ENCODE measurements at places on chromosomes 6 and 20.

DNA sequence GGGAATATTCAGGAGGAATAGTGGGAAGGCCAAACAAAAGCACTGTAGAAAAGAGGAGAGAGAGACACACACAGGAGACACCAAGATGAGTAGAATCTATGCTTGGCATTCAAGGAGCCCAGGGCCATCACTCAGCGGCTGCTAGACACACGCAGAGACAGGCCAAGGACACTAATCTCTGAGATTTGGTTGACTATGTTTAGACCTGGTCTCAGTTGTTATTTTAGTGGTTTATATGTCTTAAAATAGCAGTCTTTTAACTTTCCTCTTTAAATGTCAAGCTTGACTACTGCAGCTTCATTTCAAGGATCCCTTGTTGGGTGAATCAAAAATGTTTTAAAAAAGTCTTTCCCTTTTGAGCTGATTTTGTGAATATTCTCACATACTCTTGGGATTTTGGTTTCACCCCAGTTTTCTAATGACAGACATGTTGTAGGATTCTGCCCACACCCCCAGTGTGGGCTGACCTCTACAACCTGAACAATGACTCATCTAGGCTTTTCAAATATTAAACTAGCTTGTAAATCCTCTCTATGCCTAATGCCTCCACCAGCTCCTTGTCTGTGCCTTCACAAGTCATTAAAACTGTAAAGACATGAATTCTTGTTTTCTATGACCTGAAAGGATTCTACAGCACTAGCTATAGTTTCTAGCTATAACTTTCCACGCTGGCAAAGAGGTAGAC lies 142.7 kb upstream of the EXOC2 start:
- DNase-seq = no peak

DNA sequence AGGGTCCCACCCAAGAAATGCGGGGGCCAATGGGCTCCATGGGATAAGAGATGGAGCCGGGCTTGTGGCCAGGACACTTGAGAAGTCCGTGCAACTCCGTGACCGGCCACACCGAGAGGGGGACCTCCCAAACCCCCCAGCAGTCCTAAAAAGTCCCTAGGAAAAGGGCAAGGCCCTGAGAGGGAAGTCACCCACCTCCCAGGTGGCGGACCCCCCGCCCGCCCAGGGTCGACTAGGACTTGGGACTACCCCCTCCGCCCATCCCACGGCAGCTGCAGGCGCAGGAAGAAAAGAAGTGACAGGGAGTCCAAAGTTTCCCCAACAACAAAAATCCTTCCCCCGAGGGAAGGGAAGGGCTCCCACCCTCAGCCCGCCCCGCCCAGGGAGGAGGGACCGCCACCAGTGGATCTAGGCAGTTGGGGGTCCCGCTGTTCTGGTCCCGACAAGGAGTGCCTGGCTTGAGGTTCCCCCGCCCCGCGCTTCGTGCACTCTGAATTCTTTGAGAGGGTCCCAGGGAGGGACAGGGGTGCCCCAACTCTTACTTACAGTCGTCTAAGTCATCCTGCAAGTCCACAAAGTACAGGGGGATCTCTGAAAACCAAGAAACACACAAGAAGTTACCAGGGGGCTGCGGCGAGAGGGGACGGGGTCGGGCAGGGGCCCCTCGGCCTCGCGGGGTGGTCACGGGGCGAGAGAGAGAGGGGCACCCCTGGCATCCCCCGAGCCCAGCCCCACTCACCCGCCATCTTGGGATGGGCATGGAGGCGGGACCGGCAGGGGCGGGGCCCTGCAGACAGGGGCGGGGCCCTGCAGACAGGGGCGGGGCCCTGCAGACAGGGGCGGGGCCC lies 611 bp upstream of the RAB22A start:
- DNase-seq = peak; percentile 46

DNA sequence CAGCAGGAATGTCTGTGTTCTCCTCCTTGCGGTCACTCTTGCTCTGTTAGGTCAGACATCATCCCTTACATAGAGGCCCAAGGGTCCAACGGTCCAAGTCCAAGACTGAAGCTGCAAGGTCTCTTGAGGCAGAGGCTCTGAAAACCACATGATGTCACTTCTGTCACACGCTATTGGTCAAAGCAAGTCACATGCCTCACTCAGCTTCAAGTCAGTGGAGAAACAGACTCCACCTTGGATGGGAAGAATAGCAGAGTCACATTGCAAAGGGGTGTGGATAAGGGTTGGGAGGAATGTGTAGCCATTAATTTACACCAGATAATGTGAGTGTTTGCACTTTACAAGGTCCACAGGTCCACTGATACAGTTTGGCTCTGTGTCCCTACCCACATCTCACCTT lies 17.5 kb downstream of the SLC52A3 start:
- no peak for DNase-seq

DNA sequence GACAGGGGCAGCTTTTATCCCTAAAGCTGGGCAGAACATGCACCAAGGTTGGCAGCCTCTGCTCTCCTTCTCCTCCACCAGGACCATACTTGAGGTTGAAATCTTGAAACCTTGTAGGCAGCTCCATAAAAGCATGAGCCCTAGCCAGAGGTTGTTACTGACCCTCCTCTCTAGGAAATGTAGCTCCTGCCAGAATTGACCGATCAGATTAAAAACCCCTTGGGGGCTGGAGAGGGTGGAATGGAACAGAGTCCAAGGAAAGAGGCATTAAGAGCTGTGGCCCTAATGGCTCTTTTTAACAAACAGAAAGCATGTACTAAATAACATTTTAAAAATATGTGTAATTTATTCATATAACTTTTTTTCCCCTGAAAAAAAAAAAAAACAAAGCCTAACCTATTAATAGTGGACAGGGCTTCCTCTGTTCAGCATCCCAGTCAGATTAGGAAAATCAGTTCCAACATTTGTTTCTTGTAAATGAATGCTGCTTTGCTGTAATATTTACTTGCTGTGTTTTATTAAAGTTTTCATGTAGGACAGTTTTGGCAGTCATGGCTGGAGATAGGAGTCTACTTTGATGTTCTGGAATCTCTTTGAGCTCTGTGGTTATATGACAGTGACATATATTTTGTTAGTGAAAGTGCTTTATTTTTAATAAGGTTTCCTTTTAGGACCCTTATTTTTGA lies 41.3 kb downstream of the MTHFD1L start:
- DNase-seq = no peak

DNA sequence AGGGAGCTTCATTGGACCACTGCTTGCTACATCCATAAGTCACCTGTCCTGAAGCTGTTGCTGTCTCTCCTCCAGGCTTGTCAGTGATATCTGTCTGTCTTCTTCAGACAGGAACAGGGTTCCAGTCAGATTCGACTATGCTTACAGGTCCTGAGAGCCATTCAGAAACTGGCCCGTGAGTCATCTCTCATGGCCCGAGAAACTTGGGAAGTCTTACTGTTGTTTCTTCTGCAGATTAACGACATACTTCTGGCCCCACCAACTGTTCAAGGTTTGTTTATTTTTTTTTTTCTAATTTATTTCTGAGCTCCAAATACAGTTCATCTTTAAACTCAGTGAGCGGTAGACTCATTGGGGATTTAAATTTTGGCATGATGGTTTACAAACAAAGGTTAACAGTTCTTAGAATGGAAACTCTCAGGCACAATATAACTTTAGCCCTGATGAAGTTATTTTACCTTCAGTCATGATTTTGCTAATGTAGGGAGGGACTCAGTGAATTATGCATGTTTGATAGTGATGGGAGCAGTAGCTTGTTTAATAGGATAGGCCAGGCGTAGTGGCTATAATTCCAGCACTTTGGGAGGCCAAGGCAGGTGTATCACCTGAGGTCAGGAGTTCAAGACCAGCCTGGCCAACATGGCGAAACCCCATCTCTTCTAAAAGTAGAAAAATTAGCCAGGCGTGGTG lies 24.7 kb downstream of the RALGAPB start:
- DNase-seq = no peak

GRCh38 chr20:25195962-25196785 lies 662 bp downstream of the ENTPD6 start:
- no peak for DNase-seq

All from CD4-positive, alpha-beta T cell treated with Interleukin-4 for 4 hours (primary cell).